ENCODE measurements at places on chromosomes 16 and 17.

- DNase-seq = no peak
These were observed 66.3 kb downstream of the MPRIP start for GRCh38 chr17:17108451-17109049.

- DNase-seq = no peak
These were observed 24.3 kb upstream of the RFFL start for GRCh38 chr17:35087731-35088355.

- DNase-seq = no peak
These were observed 41.0 kb downstream of the SLC7A5 start for GRCh38 chr16:87828071-87828906.

DNA sequence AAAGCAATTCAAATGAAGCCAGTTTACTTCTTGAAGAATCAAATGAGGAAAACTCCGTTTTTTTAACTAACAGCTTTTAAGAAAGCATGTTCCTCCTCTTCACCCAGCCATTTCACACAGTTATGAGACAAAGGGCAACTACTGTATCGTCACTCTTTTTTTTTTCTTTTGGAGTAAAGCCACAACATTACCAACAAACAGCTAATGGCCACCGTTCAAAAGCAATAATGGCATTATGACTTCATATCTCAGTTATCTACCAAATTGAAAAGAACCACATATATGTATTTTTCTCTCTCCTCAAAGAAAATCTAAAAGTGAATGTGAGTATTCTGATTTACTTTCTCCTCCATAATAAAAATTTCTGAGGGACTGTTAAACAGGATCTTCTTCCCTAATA is 14.5 kb downstream of the GRB2 start:
- DNase-seq = no peak

GRCh38 chr16:5504064-5504781 is 406.6 kb upstream of the EEF2KMT start:
- DNase-seq = no peak

GRCh38 chr16:23673971-23674614 is 4.6 kb upstream of the PLK1 start:
- no peak for DNase-seq

DNA sequence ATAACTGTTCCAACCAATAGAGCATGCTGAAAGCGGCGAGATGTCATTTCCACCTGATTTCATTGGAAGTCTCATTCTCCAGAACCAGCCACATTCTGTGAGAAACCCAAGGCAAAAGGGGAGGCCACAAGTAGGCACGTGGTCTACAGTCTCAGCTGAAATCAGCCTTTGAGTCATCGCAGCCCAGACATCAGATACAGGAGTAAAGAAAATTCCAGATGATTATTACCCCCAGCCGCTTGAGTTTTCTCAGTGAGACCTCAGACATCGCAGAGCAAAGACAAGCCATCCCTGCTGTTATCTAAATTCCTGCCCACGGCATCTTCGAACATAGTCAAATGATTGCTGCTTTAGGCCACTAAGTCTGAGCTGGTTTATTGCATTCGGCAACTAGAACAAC is 23.1 kb downstream of the STAT3 start:
- DNase-seq = no peak

GRCh38 chr16:16092925-16093627 is 130.2 kb downstream of the ABCC6 start:
- DNase-seq = no peak

GRCh38 chr17:19799796-19800195 is 51.7 kb upstream of the ALDH3A1 start:
- DNase-seq = no peak

DNA sequence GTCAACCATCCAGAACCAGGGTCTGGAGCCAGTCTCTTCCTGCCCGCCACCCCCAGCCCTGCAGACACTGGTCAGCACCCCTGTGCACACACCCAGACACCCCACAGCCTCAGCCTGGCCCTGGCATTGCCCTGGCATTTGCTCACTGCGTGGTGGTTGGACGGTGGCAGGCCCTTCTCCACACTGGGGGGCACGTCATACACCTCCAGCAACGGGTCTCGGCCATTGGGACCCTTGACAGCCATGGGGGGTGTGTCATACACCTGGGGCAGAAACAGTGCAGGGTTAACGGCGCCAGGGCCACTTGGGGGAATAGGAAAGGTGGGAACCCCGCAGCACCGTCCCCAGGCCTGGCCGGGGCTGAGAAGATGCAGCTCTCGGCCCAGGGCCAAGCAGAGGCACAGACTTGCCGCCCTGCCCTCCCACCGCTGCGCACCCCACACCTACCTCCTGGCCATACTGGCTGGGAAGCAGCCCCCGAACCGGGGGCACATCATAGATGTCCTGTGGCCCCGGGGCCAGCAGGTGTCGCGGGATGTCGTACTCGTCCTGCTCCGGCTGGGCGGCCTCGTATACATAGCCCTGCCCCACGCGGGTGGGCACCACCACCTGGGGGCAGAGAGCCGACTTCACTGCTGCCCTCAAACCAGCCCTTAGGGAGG is 14.6 kb downstream of the BCAR1 start:
- DNase-seq = no peak

- no peak for DNase-seq
These were observed 1.8 kb upstream of the CBFA2T3 start for GRCh38 chr16:88978608-88979346.

DNA sequence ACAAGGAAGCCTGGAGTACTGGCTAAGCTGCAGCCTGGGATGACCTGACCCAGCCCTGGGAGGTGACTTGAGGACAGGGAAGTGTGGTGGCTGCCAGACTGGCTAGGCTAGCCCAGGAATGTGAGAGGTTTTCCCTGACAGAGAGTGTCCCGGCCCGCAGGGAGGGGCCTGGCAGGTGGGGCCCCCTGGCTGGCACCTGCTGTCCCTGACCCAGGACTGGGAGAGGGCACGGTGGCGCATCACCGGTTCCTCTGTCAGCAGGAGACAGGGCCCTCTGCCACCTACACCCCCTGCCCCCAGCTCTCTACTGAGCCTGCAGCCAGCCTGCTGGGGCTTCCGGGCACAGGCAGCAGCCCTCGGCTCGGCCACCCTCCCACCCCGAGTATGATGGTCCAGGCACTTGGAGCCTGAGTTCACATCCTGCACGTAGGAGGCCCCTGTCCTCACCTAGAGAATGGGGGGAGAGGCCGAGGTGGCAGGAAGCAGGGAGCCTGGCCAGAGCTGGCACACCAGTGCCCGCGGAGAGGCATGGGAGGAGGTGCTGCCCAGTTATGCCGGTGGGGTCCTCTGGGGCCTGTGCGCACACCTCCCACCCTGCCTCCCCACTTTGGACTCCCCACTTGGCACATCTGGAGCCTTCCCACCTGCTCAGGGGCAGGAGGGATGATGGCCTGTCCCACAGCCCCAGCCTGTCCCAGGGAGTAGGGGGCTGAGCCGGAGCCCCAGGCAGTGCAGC is 528 bp downstream of the PRSS27 start:
- DNase-seq = no peak

GRCh38 chr16:61813339-61813738 is 222.9 kb downstream of the CDH8 start:
- no peak for DNase-seq

- no peak for DNase-seq
These were observed 36.5 kb upstream of the VWA3A start for GRCh38 chr16:22055881-22056280.

- DNase-seq = no peak
These were observed 518.5 kb upstream of the EEF2KMT start for GRCh38 chr16:5615868-5616642.

DNA sequence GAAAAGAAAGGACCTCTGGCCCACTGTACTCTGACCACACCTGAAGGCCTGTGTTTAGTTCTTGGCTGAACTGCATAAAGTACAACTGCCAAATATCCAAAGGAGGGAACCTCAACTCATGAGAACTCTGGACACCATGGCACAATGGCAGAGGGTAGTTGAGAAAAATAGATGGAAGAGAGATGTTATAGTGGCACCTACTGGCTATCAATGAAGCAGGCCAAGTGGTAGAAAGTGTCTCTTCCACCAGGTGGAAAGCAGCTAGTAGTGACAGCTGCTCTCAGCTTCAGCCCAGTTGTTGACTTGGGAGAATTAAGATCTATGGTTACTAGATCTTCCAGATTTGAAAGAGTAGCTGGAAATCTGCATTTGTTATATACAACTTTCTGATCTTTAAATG is 3.2 kb downstream of the MED31 start:
- DNase-seq = no peak

GRCh38 chr17:7570351-7570750 is 8.6 kb downstream of the SENP3 start:
- no peak for DNase-seq

DNA sequence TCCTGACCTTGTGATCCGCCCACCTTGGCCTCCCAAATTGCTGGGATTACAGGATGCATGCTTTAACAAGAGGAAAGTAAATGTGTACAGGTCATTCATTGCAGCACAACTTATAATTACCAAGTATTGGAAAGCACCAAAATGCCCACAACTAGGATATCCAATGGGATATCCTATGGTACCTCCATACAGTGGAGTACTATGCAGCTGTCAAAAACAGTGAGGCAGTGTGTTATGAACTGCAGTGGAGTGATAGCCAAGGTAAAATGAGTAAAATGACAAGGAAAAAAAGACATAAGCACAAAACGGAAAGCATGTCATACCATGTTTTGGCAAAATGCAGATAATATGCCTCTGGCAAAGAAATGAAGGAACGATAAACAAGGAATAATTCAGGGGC is 87.6 kb downstream of the FOXL1 start:
- no peak for DNase-seq

GRCh38 chr16:90026135-90026534 is 6.9 kb upstream of the DBNDD1 start:
- no peak for DNase-seq

DNA sequence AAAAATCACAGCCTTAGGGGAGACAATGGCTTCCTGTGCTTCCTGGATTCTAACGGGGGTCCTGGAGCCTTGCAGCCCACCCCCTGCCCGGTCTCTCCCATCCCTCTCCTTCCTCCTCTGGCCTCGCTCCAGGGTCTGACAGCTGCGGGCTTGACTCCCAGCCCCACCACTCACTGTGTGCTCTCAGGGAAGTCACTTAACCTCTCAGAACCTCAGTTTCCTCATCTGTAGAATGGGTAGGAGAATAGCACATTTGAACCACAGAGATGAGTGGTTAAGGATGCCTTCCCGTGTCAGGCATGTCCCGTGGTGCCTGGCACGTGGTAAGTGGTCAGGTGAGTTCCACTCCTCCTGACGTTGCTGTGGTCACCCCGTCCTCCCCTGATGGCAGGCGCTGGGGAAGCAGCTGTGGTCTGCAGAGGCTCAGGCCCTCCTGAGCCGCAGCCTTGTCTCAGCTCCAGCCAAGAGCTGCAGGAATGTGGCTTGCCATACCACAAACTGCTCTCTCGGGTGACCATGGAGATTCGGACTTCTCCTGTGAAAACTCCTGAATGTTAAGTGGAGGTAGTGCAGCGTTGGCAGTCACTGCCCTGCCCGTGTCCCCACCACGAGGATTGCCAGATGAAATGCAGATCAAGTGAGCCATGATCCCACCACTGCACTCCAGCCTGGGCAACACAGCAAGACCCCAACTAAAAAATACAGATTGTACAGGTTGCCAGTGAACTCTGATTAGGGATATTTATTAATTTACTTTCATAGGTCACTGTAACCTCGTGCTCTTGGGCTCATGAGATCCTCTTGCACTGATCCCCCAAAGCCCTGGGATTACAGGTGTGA is 85.7 kb downstream of the NT5M start:
- no peak for DNase-seq

- no peak for DNase-seq
These were observed 39.9 kb downstream of the RNF157 start for GRCh38 chr17:76200354-76200753.

DNA sequence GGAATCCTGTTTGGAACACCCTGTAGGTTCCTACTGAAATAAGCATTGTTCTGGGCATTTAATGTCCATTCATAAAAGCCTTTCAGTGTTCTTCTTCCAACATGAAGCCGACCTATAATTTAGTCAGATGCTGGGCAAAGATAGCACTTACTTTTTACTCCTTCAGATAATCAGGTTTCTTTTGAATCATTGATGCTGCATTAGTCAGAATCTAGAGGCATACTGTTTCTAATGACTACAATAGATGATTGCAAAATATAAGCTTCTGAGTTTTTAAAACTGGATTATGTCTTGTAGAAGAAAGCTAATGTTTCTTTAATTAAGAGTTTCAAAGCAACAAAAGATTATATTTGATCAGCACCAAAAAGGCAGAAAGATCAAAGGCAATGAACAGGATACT is 16.0 kb downstream of the MMD start:
- DNase-seq = no peak

GRCh38 chr16:64882078-64882784 is 239.6 kb downstream of the CDH11 start:
- DNase-seq = no peak

DNA sequence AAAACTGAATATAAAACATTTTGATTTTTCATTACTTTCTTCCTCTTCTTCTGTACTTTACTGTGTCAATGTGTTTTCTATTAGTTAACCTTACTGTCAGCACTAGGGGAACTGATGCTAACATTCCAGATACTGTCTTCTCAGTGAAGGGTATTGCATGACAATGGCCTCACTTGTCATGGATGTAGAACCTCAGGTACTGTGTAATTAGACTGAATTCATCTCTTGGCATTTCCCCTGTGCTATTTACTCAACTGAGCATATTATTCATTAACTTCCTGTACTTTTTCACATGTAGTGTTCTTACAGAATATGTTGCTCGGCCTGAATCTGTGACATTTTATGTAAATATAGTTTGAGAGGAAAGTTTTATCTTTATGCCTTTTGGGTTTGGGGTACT is 237.0 kb downstream of the CA10 start:
- no peak for DNase-seq

DNA sequence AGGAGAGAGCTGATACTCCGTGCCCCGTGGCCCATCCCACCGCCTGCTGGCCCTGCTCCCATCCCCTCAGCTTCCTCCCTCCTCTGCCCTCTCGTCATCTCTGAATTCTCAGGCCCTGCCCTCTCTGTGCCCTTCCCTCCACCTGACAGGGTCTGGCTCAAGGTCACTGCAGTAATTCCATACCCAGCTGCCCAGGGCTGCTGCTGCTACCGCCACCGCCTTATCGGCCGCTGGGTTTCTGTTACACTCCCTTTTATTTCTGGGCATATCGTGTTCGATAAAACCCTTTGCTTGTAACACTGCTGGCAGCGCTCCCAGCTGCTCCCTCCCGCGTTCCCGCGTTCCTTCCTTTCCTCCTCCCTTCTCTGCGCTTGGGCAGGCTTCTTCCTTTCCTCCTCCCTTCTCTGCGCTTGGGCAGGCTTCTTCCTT is 1.2 kb downstream of the EPN3 start:
- DNase-seq = no peak

- no peak for DNase-seq
These were observed 72.2 kb downstream of the CLEC16A start for GRCh38 chr16:11016524-11016988.

DNA sequence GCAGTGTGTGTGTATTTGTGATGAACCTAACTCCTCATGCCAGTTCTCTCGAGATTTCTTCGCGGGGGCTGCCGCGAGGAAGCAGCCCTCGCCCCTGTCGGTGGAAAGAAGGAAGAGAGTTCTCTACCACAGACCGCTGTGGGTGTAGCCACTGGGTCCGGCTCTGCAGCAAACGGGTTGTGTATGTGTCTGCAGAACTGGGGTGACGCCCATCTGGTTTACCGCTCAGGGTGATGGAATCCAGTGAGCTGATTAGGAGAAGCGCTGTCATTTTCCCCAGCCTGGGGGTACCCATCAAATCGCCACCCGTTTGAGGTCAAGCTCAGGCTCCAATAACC is 7.7 kb downstream of the CORO6 start:
- DNase-seq = no peak

- DNase-seq = no peak
These were observed 358.8 kb upstream of the CCL2 start for GRCh38 chr17:33896263-33896662.

Data from activated naive CD8-positive, alpha-beta T cell treated with anti-CD3 and anti-CD28 coated beads, Interleukin-2, amount 50 U/mL, for 16 hours (primary cell).